GM06990 (cell line): ENCODE measurements at places on chromosomes 13 and 19.

DNA sequence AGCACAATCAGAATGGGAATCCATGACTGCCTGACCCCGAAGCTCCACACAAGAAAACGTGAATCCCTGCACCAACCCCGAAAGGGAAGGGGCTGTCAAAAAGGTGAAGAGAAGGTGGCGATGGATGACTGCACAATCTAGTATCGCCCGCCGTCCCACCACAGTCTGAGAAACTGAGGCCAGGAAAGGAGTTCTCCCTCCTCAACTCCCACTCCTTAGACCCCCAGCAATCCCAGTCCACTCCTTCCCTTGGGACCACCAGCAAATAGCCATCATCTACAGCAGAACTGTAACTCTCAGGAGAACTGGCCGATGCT, 451 bp downstream of the NOSIP start:
- no peak for DNase-seq

- no peak for DNase-seq
Observed at GRCh38 chr13:46313024-46313423, 74.0 kb downstream of the RUBCNL start.

DNA sequence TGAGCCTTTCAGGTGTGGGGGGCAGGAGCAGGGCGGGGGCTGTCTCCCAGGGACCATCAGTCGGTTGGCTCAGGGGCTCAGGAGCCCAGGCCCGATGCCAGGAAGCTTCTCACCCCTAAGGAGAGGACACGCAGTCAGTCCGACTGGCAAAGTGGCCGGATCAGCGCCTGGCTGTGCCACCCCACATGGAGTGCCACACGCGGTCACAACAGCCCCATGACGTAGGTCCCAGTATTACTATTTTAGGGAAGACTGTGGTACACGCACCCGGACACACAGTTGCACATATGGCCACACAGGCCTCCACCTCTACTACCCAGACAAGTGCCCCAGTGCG, 29.3 kb upstream of the GRTP1 start:
- DNase-seq, result no peak

- DNase-seq, result no peak
Observed at GRCh38 chr13:83532809-83533208, 349.5 kb downstream of the SLITRK1 start.

DNA sequence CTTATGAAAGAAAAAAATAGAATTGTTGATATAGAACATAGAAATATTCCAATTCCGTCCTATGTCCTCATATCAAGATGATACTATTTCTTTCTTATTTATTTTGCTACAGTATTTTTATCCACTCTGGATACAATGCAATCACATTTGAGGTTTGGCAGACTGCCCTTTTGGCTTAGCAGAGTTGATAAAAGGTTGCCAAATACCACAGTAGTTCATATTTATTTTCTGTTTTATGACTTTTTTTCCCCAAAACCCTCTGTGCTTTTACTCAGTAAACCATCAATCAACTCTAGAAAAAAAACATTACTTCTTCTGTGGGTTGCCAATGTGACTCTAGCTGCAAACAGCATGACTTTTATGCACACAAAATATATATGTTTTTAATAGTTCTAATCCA, 424.5 kb downstream of the PCDH9 start:
- DNase-seq, result no peak

DNA sequence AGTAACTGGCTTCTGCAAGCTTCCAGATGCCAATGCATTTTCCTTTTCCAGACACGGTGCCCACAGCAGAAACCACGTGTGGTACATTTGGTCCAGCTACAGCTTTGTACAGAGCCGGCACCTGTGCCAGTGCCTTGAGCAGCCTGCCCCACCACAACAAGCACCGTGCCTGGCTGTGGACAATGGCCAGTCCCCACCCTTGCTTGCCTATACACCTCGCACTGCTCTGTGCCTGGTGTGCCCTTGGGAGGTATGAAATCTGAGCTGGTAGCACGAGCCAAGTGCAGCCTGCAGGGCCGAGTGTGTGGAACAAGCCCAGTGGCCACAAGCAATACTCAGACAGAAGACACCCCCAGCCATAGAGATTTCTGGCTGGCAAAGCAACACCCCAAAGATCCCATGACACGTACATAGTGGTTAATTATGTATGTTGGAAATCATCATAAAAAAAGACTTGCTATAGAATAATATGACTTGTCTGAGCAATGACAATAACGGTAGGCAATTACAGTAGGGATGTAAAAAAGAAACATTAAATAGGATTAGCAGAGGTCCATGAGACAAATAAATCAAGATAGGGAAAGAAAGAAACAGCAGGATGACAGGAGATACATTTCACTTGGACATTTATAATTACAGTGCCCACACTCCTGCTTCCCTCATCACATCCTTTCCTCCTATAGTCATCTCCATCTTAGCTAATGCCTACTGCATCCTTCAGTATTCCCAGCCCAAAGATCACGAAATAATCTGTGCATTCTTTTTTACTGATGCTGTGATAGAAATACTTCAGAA, 1399.5 kb downstream of the PCDH9 start:
- DNase-seq, result no peak

DNA sequence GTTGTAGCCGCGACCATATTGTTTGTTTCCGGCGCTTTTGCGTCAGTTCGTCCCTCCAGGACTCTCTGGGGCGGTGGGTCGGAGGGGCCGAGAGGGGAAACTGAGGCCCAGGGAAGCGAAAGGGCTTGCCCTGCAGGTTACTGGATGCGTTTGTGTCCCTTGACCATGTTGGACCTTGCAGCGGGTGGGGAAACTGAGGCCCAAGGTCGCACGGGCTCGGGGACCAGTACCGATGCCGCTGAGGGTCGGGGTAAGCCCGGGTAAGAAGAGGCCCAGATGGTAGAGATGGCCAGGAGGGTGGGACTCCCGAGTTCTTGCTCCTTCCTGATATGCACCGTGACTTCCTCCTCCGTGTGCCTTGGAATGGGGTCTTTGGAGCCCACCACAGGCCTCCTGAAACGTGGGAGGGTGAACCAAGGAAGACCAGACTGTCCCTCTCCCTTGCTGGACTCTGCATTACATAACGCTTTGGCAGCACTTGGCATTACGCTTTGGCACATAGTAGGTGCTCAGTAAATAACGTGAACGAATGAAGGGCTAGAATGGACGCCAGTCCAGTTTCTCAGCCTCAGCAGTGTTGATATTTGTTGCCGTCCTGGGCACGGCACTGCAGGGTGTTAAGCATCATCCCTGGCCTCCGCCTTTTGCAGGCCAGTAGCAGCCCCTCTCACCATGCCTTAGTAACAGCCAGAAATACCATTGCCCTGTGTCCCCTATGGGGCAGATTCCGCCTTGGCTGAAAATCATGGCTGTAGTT, 743 bp downstream of the CHAF1A start:
- no peak for DNase-seq

GRCh38 chr19:37991176-37991835, 84.3 kb downstream of the SIPA1L3 start:
- DNase-seq, result no peak

DNA sequence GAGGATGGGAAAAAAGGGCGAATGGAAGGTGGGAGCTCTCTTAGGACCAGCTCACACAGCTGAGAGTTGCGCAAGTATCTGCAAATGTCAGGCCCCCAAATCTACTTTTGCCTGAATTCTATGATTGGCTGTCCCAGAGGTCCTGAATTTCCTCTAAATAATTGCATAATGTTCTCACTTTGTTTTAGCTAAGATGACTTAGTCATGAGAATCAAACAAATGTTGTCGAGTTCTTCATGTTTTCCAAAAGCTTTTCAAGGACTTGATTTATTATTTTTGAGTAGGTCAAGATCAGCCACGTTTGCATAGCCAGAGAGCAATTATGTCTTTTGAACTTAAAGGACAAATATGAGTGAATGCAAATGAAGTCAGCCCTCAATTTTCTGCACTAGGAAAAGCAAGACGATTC, 246.6 kb upstream of the MAB21L1 start:
- no peak for DNase-seq

DNA sequence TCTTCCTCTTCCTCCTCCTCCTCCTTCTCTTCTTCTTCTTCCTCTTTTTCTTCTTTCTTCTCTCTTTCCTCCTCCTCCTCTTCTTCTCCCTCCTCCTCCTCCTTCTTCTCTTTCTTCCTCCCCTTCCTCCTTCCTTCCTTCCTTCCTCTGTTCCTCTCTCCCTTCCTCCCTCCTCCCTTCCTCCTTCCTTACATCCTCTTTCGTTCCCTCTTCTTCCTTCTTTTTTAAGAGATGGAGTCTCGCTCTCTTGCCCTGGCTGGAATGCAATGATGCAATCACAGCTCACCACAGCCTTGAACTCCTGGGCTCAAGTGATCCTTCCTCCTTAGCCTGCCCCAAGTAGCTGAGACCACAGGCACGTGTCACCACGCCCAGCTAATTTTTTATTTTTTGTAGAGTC, 13.2 kb downstream of the EHD2 start:
- no peak for DNase-seq

GRCh38 chr19:34323433-34324204, 41.4 kb upstream of the GPI start:
- DNase-seq, result no peak

GRCh38 chr19:11570039-11570462, 7.4 kb downstream of the ACP5 start:
- no peak for DNase-seq

DNA sequence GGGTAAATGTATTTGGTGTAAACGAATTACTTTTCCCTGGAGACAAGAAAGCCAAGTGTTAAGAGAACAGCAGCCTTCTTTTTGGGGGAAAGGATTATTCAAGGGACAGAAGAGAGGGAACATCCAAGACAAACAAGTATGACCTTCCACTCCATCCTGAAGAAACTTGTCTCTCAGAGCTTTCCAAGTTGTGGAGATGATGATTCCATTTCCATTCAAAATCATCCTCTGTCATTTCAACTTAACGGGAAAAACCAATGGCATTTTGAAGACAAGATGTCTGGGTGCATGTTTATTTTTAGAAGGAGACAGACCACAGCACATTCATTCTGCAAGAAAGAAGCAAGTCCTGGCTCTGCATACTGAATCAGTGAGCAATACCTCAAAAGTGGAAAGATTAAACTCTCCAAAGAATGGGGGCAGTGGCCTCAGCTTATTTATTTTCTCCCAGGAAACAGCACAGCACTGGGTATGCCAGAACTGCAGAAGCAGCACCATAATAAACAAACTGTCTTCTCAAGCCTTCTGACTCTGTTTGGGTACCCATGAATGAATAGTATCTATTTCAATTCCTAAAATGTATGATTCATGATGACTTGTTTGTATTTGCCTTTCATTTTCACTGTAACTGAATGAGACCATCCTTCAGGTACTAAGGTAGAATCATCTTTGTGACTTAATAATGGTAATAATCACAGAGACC, 541.0 kb downstream of the RFC3 start:
- no peak for DNase-seq

DNA sequence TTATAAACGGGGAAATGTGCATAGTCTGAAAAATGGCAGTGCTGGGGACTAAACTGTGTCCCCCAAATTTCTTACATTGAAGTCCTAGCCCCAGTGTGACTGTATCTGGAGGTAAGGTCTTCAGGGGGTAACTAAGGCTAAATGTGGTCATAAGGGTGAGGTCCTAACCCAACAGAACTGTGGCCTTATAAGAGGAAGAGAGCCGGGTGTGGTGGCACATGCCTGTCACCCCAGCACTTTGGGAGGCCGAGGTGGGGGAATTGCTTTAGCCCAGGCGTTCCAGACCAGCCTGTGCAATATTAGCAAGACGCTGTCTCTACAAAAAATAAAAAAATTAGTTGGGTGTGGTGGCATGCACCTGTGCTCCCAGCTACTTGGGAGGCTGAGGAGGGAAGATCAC, 17.8 kb downstream of the PROZ start:
- peak; percentile 45 for DNase-seq

- no peak for DNase-seq
Observed at GRCh38 chr19:4555657-4556561, 3.6 kb downstream of the SEMA6B start.

- no peak for DNase-seq
Observed at GRCh38 chr19:47786566-47786965, 8.1 kb downstream of the SELENOW start.

- DNase-seq, result no peak
Observed at GRCh38 chr13:48500652-48501197, 32.2 kb downstream of the RCBTB2 start.

DNA sequence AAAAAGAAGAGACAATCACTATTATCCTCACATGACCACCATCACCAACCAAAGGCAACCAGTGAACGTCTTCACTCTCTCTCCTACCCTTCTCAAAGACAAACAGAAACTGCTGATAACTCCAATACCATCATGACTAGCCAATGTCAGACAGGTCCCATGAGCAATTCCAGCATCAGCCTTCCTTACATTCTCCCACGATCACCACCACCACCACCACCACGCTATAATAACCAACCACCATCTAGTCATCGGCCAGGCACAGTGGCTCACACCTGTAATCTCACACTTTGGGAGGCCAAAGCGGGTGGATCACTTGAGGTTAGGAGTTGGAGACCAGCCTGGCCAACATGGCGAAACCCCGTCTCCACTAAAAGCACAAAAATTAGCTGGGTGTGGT, 3.9 kb downstream of the MYO1F start:
- no peak for DNase-seq

DNA sequence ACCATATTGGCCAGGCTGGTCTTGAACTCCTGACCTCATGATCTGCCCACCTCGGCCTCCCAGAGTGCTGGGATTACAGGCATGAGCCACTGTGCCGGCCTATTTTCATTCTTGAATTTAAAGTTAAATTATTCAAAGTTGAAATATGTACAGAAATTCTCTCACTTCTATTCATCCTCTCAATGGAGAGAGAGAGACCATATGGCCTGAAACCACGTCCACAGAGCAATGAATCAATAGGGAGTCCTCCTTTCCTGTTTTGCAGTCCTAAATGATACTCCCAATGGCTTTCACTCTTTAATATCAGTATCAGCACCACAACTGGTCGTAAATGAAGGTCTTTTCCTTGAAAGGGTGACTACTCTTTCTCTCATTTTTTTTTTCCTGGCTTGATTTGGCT, 30.5 kb upstream of the KCTD4 start:
- no peak for DNase-seq

- no peak for DNase-seq
Observed at GRCh38 chr13:30759748-30760147, 24.4 kb downstream of the ALOX5AP start.

DNA sequence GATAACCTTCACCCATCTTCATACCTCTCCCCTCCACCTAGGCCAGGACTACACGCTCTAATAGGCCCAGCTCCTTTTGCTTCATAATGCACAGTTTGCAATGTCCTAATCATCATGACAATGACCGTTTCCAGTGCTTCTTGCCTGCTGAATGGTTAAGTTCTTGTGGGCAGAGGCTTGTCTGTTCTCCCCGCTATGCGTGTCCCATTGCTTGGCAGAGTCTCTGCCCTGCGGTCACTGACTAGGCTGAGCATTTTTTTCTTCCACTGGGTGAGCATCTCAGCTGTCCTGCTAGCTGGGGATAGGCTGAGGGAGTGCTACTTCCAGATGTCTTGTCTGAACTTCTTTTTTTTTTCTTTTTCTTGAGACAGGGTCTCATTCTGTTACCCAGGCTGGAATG, 314.7 kb downstream of the UQCRFS1 start:
- no peak for DNase-seq

GRCh38 chr19:47377208-47377701, 28.1 kb downstream of the DHX34 start:
- DNase-seq, result no peak
